ENCODE measurements at places on chromosomes 7 and 10. TPM values are rescaled to one million over a fixed set of nuclear protein-coding genes. Genes with fewer than 3 reads are reported as not detected.

TCAF2 gene
- 0.78 TPM for total RNA-seq

IDI2 gene
- not detected for total RNA-seq

HOXA9 gene
- not detected for total RNA-seq

DNA sequence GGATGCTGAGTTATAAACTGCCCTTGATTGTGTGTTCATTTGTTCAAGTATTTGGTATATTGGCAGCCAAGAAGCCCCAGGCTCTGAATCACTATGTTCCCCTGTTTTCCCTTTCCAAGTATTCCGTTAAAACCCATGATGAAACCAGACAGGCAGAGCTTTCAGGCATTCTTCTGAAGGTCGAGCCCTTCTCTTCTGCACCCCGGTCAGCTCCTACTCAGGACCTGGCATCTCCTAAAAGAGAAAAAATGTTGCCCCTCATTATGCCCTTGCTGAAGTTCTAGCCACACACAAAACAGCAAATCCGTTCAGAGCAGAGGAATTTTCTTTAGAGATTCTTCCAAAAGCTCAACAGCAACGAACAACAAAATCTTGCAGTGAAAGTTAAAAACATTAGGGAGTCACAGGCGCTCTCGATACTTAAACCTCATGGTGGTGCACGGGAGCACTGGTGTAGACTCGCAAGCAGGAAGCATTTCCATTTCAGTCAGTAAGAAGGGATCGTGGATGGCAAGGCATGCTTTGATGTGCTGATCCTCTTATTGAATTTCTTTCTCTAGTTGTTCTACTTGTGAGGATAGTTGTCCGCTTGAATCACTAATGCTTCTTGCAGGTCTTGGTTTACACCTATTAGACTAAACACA is 264.9 kb downstream of the SKIDA1 start:
- DNase-seq = no peak

DNA sequence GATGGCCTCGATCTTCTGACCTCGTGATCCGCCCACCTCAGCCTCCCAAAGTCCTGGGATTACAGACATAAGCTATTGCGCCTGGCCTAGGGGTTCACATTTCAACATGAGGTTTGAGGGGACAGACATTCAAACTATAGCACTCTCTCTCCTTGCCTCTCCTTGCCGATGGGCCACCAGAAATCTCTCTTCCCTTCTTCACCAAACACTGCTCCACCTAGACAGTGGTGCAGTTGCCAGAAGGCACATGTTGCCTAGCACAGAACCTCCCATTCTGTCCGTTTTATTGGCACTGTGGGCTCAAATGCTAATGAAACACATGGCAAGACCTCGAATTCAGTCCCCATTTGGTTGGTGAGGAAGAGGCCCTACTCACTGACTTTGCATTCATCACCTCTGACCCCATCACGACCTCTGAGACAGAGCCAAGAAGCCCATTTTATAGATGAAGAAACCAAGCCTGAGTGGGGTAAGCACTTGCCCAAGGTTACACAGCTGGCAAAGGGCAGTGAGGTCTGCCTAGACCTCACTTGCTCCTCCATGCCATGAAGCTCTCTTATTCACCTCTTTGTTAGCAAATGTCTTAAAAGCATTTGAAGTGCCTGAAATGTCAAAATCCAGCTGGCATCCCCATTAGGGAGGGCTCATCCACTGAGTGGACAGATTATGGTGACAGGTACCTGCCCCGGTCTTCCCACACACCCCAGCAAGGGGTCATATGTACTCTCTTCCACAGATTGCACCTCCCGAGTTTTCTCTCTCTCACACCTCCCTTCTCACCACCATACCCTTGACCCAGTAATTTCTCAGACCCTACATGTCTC is 34.0 kb downstream of the GPRIN2 start:
- no peak for DNase-seq

- DNase-seq = no peak
These were observed 36.3 kb upstream of the TOMM7 start for GRCh38 chr7:22858640-22859561.

DNA sequence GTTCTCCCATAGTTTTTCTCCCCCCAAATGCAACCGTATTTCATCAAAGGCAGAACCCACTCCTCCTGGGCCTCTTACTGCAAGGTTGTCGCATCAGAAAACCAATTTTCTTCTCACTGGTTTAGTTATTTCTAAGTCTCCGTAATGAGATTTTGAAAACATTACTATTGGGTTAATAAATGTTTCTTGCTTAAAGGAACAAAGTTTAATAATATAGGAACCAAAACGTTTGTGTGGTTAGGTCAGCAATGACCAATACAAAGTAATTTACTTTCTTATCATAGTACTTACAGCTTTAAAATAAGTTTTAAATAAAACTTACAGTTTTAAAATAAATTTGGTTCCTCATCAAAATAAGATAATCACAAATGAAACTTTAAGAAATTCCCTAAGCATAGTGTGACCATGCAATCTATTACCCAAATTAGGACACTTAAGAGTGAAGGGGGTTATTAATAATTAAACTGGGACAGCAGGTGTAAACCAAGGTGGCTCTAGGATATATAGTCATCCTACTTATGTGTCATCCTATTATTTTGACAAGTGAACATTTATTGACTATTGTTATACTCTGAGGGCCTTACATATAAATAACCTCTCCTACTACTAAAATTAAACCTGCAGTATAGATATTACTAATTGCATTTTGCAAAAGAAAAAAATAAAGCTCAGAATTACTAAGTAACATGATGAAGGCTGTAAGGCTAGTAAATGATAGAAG is 415.4 kb upstream of the LRRN3 start:
- DNase-seq = no peak

DNA sequence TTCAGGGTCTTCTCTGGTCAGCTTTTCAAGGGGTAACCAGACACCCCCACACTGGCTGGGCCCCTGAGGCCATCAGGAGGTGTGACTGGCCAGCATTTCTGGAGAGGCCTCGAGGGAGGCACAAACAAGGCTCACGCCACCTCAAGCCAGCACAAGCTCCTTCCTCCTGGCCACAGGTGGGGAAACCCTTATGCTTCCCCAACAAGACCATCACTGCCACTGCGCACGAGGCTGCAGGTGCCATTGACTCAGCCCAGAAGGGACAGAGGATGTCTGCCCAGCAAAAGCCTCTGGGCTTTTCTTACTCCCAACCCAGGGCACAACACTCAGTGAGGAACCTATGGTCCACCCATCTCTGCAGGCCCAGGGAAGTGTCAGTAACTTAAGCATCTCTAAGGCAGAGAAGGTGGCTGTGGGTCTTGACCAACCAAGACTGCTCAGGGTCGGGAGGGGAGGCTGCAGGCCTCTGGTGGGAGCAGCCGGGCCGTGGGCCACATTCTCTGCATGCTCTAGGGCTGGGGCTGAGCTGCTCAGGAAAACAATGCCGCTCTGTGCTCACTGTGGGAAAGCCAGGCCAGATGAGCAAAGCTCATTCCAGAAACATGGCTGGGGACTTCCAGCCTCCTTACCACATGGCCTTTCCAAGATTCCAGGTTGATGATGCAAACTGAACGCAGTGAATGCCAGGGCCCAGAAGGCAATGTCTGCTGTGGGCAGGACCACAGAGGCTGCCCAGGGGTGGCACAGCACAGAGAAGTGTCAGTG is 24.2 kb upstream of the RASSF4 start:
- peak; percentile 49 for DNase-seq

DNA sequence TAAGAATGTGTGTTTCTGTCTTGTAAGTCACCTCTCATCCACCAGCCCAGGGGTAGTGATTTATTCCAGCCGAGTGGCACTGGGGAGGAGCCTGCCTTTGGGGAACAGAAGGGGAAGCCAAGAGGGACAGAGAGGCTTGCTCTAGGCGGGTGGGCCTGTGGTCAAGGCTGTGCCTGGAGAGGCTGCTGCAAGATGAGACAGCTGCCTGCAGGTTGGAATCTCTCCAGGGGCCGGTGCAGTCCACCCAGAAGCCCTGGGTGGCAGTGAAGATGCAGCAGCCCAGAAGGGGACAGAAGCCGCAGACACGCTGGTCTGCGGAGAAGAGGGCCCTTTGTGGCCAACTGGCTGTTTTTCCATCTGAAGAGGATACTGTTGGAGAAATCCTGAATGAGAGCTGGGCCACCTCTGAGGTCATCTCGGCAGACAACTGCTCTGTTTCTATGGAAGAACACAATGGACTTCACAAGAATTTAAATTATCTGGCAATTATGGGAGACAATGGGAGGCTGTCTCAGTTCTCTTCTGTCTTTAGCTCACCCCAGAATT is 175.7 kb downstream of the GFRA1 start:
- DNase-seq = peak; percentile 11

DNA sequence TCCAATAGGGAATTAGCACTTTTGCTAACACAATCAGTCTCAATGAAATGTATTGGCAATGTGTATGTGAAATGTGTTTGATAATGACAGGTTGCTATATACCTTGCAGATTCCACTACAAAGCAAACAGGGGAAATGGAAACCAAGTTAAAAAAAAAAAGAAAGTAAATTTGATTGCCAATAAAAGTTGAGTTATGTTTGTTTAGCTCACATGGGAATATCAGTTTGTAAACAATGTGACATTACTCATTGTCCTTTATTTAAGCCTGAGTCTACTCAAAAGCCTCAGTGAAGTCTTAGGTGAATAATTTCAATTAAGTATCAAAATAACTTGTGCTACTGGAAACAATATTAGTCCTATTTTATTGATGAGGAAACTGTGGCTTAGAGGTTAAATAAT is 285.2 kb downstream of the CACNA2D1 start:
- DNase-seq = no peak

DNA sequence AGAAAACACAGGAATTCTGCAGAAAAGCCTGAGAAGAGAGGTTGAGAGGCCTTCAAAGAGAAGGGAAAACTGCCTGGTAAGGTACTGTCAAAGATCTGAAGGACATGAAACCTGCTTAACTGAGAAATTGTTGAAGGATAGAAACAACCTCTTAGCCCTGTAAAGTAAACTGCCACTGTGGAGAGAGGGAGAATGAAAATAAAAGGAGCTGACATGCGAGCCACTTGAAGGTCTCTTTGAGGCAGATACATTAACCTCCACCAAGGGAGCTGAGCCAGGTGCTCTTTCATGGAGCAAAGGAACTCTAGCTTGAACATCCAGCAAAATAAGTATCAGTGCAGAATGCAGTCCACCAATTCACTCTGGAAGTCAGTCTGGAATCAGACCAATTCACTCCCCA is 108.8 kb upstream of the FEZF1 start:
- DNase-seq = no peak

GRCh38 chr10:86221442-86222335 is 144.9 kb downstream of the GRID1 start:
- DNase-seq = no peak

DNA sequence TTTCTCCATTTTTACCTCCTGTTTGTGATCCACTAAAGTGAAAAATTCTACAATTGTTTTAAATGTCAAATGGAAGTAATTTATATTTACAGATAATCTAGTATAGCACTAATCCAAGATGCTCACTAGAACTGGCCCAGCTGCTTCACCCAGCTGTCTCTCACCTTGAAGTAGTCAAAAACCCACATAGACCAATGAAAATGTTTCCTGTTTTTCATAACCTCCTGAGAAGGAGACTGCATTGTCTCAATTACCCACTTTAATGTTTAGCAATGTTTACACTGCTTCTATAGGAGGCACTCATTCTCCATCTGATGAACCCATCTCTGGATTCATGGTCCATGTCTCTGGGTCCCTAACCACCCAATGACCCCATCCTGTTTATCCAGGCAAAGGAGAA is 56.1 kb upstream of the ADO start:
- DNase-seq = no peak

DNA sequence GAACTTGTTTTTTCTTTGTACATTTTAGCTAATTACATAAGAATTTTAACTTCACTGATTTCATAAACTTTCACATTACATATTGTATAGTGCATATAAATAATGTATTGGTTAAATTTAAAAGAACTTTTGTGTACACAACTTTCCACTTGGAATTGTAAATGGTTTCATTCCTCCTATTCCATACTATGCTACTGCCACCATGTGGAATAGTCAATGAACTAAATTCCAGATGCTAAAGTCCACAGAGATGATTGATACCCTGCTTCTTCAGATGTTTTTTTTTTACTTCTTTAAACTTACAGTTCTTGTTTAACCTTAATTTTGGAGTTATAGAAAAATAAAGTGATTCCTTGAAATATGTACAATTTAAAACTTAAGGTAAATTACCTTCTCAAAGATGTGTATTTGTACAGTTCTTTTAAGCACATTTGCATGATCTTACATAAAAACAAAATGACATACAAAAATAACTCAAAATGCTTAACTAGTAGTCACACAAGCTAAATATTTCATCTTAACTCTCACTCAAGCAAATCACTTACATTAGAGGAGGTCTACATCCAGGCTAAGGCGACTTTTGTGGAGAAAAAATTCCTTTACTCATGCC is 247.6 kb upstream of the HGF start:
- no peak for DNase-seq

DNA sequence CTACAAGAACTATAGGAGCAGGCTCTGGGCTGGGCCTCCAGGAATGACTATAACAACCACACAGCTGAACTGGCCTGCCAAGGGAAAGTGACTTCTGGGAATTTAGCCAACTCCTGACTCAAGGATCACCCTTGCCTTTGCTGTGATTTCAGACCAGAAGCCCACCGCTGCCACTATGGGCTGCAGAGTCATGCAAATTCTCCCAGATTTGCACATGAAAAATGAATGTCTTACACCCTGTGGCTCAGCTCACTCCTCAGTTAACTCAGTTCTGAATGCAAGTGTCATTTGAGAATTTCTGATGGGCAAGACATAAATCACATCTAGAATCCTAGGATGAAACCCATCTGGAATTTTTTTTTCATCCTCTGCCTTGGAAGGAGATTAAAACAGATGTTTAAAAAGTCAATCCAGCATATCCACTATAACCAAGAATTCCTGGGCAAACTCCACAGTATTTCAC is 186.5 kb upstream of the BET1 start:
- DNase-seq = no peak

GRCh38 chr7:150388306-150388705 is 9.2 kb downstream of the ZNF775 start:
- DNase-seq = no peak
